ENCODE measurements at places on chromosomes 13 and 19. TPM values are rescaled to one million over a fixed set of nuclear protein-coding genes. Genes with fewer than 3 reads are reported as not detected.

ZNF616 gene
- 22.5 TPM for total RNA-seq

CBLC gene
- total RNA-seq, result not detected

CD37 gene
- not detected for total RNA-seq

CD70 gene
- total RNA-seq, result 4.7 TPM

DAPK3 gene
- 221 TPM for total RNA-seq

ZNF730 gene
- total RNA-seq, result 23.3 TPM

GTF2F2 gene
- 25.9 TPM for total RNA-seq

TSSK6 gene
- total RNA-seq, result 1.7 TPM

GRCh38 chr19:18057557-18057956, 29.2 kb downstream of the IL12RB1 start:
- H3K4me3 ChIP-seq, result no peak overlapping the region
- H3K27me3 ChIP-seq, result peaks cover 1% of the 10 kb centered on the region
- DNase-seq, result no peak
- H3K4me1 ChIP-seq, result no peaks in the 10 kb centered on the region
- H3K27ac ChIP-seq, result no peak overlapping the region
- H3K36me3 ChIP-seq, result no peaks in the 10 kb centered on the region

GRCh38 chr19:23286477-23286876, 36.3 kb upstream of the ZNF724 start:
- no peak for DNase-seq
- H3K27ac ChIP-seq, result no peak overlapping the region
- H3K4me3 ChIP-seq, result no peak overlapping the region
- no peaks in the 10 kb centered on the region for H3K4me1 ChIP-seq
- H3K36me3 ChIP-seq, result peaks cover 15% of the 10 kb centered on the region

DNA sequence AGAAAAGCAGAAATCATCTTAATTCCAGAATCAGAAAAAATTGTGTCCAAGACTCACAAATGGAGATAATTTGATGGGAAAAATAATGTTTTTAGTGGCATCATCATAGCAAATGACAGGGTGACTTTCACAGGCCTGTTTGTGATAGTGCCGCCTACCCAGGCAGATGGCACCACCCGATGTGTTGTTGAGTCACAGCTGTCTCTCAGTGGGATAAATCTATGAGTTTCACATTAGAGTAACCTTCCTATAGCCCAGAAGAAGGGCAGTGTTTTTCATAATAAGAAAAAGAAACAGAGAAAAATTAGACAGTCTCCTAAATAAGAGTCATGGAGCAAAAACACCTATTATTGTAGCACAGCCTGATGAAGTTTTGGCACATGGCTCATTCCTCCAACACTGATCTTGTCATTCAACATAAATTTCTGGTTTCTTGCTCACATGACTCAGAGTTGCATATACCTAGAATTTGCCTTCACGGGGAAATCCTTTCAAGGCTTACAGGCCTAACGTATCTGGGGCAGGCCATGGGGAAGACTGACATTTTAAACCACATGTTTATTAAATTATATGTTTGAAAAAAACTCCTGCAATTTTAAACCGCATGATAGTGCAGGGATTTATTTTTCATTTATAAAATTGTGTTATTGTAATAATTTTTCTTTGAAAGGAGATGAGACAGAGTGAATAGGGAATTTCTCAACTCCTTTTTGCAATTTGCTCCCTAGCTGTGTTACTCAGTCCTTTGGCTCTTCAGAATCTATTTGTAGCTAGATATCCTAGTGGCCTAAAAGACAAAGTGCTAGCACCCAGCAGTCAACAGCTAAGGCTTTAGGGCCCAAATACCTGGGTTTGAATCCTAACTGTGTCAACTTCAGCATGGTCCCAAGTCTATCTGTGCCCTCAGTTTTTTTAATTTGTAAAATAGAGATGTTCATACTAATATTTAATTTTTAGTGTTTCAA, 393.7 kb downstream of the NDFIP2 start:
- no peaks in the 10 kb centered on the region for H3K36me3 ChIP-seq
- no peak for DNase-seq
- H3K27me3 ChIP-seq, result no peaks in the 10 kb centered on the region

- no peaks in the 10 kb centered on the region for H3K36me3 ChIP-seq
- peaks cover 3% of the 10 kb centered on the region for H3K27me3 ChIP-seq
- DNase-seq, result no peak
- H3K4me1 ChIP-seq, result no peaks in the 10 kb centered on the region
- H3K27ac ChIP-seq, result no peak overlapping the region
Observed at GRCh38 chr19:10826231-10826630, 9.8 kb downstream of the TMED1 start.

DNA sequence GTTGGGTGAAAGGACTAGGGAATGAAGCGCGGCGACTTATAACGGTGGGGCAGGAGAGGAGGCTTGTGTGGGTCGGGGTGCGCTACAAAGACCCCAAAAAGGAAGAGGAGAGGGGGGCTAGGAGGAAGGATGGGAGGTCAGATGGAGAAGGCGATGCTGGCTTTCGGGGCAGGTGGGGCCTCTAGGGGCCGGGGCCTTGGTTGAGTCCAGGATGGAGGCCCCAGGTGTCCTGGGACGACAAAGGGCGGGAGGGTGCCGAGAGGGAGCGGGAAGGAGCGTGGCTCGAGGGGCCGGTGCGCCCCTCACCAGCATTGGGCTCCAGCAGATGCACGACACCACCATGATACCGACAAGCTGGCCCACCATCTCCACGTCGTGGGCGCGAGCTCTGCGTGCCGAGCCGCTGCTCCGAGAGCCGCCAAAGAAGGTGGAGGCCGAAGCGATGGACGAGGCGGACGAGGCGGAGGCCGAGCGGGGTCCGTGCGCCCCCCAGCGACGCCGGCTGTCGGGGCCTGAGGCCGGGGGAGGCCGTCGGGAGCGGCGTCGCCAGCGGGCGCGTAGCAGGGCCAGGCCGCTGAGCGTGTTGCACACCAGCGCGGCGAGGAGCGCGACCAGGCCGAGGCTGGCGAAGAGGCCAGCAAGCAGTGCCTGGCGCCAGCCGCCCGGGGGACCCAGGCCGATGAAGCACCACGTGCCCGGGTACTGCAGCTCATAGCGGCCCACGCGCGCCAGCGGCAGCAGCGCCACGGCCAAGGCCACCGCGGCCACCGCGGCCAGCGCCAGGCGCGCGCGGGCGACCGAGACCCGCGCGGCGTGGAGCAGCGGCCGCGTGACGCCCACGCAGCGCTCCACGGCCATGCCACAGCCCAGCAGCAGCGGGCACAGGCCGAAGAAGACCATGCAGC, 1.8 kb downstream of the PTGER1 start:
- no peaks in the 10 kb centered on the region for H3K36me3 ChIP-seq
- peaks cover 14% of the 10 kb centered on the region for H3K27me3 ChIP-seq
- no peak overlapping the region for H3K27ac ChIP-seq
- DNase-seq, result peak; percentile 53
- peak overlapping the region; percentile 49 for H3K4me3 ChIP-seq

- no peaks in the 10 kb centered on the region for H3K36me3 ChIP-seq
- no peak for DNase-seq
- H3K4me3 ChIP-seq, result no peak overlapping the region
- no peak overlapping the region for H3K27ac ChIP-seq
- peaks cover 19% of the 10 kb centered on the region for H3K4me1 ChIP-seq
Observed at GRCh38 chr19:1761528-1762242, 8.4 kb downstream of the ONECUT3 start.

DNA sequence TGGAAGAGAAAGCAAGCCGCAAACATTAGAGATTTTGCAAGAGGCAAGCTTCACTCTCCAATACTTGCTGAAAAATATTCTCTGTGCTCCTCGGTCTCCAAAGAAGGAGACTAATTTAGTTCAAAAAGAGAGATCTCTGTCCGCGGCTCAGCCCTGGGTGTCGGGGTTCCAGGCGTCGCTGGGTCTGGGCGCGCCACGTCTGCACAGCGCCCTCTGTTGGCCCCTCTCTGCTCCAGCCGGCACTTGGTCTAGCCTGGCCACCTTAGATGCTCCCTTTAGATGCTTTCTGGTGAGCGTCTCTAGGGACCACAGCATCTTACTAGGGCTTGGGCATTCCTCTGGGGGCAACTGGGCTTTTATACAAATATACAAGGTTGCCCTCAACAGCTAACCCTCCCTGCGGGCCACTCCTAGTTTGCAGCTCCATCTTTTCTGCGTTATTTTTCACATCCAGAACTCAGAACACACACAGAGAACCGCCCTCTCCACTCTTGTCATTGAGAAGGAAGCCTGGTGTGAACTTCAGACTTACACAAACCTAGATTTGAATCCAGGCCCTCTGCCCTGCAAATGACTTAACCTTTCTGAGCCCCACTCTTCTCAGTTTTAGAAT, 78.3 kb downstream of the CYSLTR2 start:
- peaks cover 9% of the 10 kb centered on the region for H3K27me3 ChIP-seq
- peaks cover 2% of the 10 kb centered on the region for H3K4me1 ChIP-seq
- peak; percentile 59 for DNase-seq
- H3K4me3 ChIP-seq, result no peak overlapping the region
- H3K27ac ChIP-seq, result no peak overlapping the region
- peaks cover 5% of the 10 kb centered on the region for H3K36me3 ChIP-seq

GRCh38 chr13:71663431-71663830, 203.6 kb downstream of the DACH1 start:
- H3K4me1 ChIP-seq, result peaks cover 12% of the 10 kb centered on the region
- H3K27ac ChIP-seq, result no peak overlapping the region
- no peaks in the 10 kb centered on the region for H3K36me3 ChIP-seq
- no peak for DNase-seq

DNA sequence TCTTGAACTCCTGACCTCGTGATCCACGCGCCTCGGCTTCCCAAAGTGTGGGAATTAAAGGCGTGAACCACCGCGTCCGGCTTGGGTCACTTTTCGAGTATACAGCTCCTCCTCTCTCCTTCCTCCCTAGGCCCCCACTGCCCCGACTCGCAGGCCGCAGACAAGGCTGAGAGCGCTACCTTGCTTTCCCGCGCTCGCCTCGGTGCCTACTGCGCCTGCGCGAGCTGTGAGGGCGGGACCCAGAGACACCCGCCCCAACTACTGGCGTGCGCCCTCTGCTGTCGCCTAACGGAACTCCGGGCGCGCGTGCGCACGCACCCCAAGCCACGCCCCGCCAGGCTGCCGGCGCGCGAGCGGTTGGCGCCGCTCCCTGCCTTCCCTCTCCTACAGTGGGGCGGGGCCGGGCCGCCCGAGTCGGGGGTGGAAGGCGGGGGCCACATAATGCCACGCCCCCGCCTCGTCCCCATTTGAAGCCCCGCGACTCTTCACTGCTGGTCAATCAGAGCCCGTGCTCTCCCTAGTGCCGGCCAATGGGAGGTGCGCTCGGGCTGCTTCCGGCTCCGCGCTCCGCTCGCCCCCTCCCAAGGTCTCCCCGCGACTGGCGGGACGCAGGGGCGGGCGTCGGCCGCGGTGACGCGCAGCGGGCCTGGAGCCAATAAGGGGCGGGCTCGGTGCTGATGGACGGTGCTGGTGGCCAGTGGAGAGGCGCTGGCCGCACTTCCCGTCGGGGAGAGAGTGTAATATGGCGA, at the start of gene RAB8A:
RAB8A (plus strand) TSS at position 730 of the 749 bp plus-strand sequence; CDS start at position 743, 13 bp downstream.
- peak within 1 kb of the TSS; percentile 94 for H3K4me3 ChIP-seq
- H3K36me3 ChIP-seq, result no peaks in the 10 kb centered on the region
- DNase-seq, result peak; percentile 98

GRCh38 chr13:50140581-50141374, 125.5 kb downstream of the KCNRG start:
- no peaks in the 10 kb centered on the region for H3K36me3 ChIP-seq
- no peak for DNase-seq
- H3K4me3 ChIP-seq, result no peak overlapping the region
- H3K4me1 ChIP-seq, result no peaks in the 10 kb centered on the region

GRCh38 chr13:110424569-110425443, 117.7 kb downstream of the COL4A2 start:
- peaks cover 2% of the 10 kb centered on the region for H3K27me3 ChIP-seq
- H3K4me1 ChIP-seq, result peaks cover 4% of the 10 kb centered on the region
- DNase-seq, result no peak
- no peak overlapping the region for H3K4me3 ChIP-seq

GRCh38 chr13:110555601-110556223, 5.8 kb downstream of the RAB20 start:
- peaks cover 4% of the 10 kb centered on the region for H3K27me3 ChIP-seq
- H3K27ac ChIP-seq, result no peak overlapping the region
- no peak for DNase-seq
- peaks cover 15% of the 10 kb centered on the region for H3K4me1 ChIP-seq
- no peak overlapping the region for H3K4me3 ChIP-seq
- H3K36me3 ChIP-seq, result peaks cover 5% of the 10 kb centered on the region

GRCh38 chr19:35822579-35822978, 9.9 kb upstream of the PRODH2 start:
- H3K4me1 ChIP-seq, result peaks cover 4% of the 10 kb centered on the region
- H3K4me3 ChIP-seq, result no peak overlapping the region
- no peak for DNase-seq
- H3K27me3 ChIP-seq, result peaks cover 5% of the 10 kb centered on the region
- no peak overlapping the region for H3K27ac ChIP-seq

- H3K36me3 ChIP-seq, result peaks cover 4% of the 10 kb centered on the region
- no peak overlapping the region for H3K27ac ChIP-seq
- no peaks in the 10 kb centered on the region for H3K27me3 ChIP-seq
- DNase-seq, result no peak
- no peak overlapping the region for H3K4me3 ChIP-seq
Observed at GRCh38 chr13:46951516-46951915, 54.7 kb upstream of the HTR2A start.

DNA sequence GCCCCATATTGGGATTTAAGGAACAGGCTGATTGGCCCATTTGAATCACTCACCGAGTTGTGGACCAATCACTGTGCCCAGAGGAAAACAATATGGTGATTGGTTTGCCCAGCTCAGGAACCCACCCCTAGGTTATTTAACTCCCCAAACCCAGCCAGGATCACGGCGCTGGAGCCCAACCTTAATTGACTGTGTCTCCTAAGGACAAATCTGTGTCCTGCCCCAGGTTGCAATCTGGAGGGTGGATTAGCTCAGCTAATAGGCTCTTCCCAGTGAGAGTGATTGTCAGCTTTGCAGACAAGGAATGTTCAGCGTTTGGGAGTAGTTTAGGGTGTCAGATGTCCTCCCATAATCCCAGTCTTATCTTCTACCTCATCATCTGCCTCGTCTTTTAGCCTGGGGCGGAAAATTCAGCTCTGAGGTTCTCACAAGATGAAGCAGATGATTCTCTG, 3.5 kb upstream of the ZNF358 start:
- peaks cover 13% of the 10 kb centered on the region for H3K4me1 ChIP-seq
- no peak for DNase-seq
- no peaks in the 10 kb centered on the region for H3K36me3 ChIP-seq

DNA sequence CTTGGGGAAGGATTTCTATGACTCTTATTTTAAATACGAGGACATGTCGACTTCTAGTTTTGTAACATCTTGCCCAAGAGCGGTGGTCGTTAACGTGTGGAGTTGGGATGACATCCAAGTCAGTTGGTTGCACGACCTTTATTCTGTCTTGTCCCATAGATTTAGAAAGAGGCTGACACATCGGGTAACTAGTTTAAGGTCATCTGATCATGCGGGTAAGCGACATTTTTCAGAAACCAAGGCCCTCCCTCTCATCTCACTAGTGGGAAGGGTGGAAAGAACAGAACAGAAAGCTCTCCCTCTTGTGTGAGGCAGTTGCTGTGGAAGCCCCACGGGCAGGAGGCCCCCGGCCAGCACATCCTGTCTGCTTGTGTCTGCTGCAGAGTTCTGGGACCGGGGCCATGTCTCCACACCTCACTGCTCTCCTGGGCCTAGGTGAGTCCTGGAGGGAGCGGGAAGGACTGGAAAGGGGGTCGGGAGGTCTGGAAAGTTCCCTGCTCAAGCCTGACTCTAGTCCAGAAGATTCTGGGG, at the start of gene LAIR2:
LAIR2 (plus strand) TSS at position 314 of the 531 bp plus-strand sequence; CDS start at position 402, 88 bp downstream.
- no peaks in the 10 kb centered on the region for H3K4me1 ChIP-seq
- no peak within 1 kb of the TSS for H3K27ac ChIP-seq
- no peak within 1 kb of the TSS for H3K4me3 ChIP-seq
- no peak for DNase-seq

Measured in glutamatergic neuron (in vitro differentiated cells).